Activated T-cell treated with anti-CD3 and anti-CD28 coated beads for 1 hour (primary cell): ENCODE measurements at places on chromosomes 7 and 10.

GRCh38 chr10:27504808-27505460 lies 830 bp downstream of the RAB18 start:
- DNase-seq, result no peak

DNA sequence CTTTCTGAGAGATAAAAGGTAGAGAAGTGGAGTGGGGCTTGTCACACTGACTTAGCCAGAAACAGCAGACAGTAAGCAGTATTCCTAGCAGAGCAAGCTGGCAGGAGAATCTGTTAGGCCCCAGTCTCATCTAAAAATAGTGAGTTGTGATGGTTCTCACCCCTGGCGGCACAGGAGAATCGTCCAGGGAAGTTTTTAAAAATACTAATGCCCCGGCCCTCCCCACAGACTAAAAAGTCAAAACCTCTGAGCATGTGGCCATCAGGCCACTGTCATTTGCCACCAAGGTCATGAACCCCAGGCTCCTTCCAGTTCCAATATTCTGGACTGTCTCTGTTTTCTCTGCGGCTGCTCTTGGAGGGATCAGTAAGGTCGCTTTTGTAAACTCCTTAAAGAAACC lies 34.0 kb downstream of the LYZL1 start:
- DNase-seq, result no peak

DNA sequence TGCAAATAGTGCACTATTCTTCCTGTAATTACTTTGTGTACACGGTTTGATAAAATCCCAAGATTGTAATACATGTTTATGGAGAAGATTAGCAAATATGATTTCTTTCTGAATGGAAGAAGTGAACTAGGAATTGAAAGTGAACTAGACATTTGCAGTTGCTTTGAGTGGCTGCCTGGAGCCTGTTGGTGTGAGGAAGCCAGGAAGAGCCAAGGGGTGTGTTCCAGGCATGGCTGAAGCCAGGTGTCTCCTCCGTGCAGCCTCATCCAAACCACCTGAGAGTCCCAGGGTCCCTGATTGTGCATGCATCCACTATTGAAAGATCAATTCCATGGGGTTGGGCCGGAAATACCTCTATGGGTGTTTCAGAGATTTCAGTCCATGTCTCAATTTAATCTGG lies 253.1 kb upstream of the SHH start:
- DNase-seq, result no peak

DNA sequence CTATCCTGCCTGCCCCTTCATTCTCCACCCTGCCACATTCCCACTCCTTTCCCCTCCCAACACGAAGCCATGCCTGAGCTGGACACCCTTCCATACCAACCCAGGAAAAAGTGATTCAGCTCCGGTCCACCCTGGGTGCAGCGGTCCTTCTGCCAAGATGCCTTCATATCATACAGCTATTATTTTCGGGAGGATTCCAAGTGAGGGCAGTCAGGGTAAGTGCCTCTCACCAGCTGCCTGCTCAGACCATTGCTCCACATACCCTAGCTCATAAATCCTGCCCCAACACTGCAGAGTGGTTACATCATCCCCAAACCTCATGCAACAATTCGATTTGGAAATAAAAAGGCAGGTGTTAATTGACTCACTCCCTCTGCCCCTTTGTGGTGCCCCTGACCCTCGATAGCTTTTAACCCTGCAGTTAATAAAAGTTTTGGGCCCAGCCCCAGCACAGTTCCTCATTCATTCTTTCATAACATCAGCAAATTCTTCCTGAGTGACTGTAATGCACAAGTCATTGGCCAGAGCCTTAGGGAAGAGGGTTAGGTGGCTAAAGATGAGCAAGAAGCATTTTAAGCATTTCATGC lies 42.6 kb downstream of the ZNF503 start:
- no peak for DNase-seq

GRCh38 chr7:8386926-8387550 lies 46.4 kb upstream of the NXPH1 start:
- DNase-seq, result no peak

GRCh38 chr7:47908720-47909119 lies 39.5 kb downstream of the PKD1L1 start:
- no peak for DNase-seq

- no peak for DNase-seq
Observed at GRCh38 chr10:22159180-22159579, 58.6 kb downstream of the EBLN1 start.

- no peak for DNase-seq
Observed at GRCh38 chr10:3231951-3232730, 59.6 kb upstream of the PITRM1 start.

- no peak for DNase-seq
Observed at GRCh38 chr10:6659451-6659850, 79.4 kb upstream of the PRKCQ start.

- DNase-seq, result no peak
Observed at GRCh38 chr7:78427209-78427608, 628.6 kb downstream of the PHTF2 start.

DNA sequence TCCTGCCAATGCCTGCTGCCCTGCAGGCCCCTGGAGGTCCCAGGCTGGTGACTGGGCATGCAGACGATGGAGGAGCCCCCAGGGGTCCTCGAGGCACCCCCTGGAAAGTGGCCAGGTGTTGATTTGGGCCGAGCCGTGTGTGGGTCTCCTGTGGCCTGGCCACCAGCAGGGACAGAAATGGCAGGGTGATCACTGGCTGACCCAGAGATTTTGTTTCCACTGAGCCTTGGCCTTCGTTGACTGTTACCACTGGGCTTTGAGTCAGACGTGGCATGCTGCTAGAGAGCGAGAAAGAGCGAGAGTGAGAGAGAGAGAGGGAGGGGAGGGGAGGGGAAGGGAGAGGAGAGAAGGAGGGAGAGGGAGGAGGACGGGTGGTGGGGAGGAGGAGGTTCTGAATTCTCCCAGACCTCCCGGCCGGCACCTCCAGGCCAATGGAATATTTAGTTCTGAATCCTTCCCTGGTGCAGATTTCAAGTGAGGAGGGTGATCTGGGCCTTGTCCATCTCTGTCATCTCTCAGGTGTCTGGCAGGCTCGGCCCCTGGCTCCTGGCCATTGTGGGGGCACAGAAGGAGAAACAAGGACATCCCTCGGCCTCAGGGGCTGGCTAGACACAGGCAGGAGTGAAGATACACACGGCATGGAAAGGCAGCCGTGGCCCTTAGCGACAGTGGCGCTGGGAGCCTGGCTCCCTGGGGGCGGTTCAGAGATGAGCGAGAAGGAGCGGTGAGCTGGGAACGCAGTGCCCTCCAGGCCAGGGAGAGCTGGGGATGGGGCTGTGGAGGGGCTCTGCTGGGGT lies 58.2 kb downstream of the GLRX3 start:
- no peak for DNase-seq

GRCh38 chr7:155922067-155922816 lies 110.0 kb upstream of the SHH start:
- DNase-seq, result no peak

- DNase-seq, result no peak
Observed at GRCh38 chr10:38605153-38605661, 511.1 kb downstream of the ZNF37A start.

DNA sequence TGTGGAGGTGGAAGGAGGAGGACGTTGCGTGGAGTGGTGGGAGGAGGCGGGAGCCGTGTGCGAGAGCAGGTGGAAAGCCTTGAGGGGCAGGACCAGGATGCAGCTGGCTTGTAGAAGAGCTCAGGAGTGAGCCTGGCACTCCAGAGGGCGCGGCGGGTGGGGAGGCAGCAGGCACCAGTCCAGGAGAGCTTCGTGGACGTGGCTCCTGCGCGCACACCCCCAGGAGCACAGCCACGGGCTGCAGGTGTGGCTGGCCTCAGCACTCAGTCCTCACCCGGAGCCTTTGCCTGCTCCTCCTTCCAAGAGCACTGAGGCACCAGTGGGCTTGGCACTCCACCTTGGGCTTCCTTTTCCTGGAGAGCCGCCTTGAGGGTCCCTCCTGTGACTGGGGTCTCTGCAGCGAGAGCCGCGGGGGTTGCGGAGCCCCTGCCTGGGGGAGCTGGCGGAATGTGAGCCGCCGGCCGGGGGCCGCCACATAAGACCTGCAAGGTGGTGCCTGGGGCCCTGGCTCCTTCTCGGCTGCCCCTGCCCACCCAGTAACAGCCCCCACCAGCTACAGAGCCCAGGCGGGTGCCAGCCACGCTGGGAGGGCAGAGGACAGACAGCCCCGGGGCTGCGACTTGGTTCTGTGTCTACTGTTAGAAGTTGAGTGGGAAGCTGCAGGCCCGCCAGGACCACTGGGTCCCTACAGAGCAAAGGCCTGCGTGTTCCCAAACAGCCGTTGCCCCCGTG lies 11.1 kb downstream of the MAFK start:
- DNase-seq, result no peak

DNA sequence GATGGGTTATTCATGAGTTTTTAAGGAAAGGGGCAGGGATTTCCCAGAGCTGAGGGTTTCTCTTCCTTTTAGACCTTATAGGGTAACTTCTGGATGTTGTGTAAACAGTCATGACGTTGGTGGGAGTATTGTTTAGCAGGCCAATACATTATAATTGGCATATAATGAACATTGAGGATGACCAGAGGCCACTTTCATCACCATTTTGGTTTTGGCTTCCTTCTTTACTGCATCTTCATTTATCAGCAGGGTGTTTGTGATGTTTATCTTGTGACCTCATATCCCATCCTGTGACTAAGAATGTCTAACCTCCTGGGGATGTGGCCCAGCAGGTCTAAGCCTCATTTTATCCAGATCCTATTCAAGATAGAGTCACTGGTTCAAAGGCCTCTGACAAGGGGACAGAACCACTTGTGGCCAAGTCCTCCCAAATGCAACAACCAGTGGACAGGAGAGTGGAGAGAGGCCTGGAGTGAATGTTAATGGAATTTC lies 77.3 kb upstream of the RPA3 start:
- DNase-seq, result no peak

GRCh38 chr7:91683823-91684222 lies 196.7 kb downstream of the MTERF1 start:
- no peak for DNase-seq

DNA sequence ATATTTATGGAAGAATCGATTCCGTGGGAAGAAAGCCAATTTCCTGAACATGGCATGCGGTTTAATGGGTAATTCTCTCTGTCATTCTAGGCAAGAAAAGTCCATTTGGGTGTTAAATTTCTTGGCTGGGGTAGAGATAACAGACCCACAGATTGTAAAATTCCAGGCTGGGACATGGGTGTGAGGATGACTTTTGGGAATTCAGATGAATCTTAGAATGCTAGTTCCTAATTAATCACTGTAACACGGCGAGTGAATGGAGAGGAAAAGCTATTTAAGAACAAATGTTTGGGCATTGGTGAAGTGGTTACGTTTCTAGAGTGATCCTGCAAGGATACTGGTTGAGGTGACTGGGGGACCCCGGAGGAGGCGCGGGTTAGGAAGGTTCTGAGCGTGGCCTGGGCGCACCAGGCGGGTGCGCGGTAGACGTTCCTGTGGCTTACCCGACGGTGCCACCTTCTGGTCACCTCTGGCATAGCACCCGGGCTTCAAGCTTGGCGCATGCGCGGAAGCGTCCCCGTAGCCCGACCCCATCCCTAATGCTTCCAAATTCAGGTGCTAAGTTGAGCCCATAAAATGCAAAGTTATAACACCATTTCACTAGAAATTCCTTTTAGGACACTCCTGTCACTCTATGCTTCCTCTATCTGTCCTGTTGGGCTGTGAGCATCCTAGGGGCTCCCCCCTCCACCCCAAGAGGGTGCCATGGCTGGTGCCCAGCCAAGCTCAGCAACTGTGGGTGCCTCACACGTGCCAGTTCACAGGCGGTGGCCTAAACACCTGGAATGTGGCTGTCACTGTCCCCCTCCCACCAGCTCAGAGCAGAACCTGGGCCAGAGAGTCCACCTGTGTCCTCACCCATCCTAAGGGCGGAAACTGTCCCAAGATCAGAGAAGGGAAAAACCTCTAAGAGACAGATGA lies 104.4 kb downstream of the PTPRE start:
- DNase-seq, result peak; percentile 88

- DNase-seq, result no peak
Observed at GRCh38 chr10:110772454-110773025, 99.2 kb upstream of the PDCD4 start.

GRCh38 chr10:124132876-124133275 lies 39.5 kb upstream of the CHST15 start:
- no peak for DNase-seq

- no peak for DNase-seq
Observed at GRCh38 chr7:88268858-88269257, 37.8 kb downstream of the STEAP4 start.

- DNase-seq, result no peak
Observed at GRCh38 chr10:81414038-81414437, 461.0 kb upstream of the NRG3 start.

- no peak for DNase-seq
Observed at GRCh38 chr7:19117870-19118608, 603 bp upstream of the TWIST1 start.

GRCh38 chr7:73984481-73985205 lies 43.3 kb upstream of the ELN start:
- DNase-seq, result no peak

DNA sequence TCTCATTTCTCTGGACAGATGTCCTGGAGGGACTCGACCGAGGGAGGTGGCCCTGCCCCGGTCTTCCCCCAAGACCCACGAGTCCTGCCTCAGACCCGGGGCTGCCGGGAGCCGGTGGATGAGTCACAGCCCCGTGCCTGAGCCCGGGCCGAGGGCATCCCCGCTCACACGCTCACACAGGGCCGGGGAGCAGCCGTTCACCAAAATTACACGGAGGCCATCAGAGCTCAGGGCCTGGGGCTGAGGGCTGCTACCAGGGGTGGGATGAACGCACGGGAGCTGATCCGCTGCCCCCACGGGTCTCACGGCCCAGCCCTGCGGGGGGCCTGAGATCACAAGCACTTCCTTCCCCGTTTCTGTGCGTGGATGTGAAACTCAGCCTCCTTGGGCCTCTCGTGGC lies 17.5 kb downstream of the FAM20C start:
- no peak for DNase-seq

DNA sequence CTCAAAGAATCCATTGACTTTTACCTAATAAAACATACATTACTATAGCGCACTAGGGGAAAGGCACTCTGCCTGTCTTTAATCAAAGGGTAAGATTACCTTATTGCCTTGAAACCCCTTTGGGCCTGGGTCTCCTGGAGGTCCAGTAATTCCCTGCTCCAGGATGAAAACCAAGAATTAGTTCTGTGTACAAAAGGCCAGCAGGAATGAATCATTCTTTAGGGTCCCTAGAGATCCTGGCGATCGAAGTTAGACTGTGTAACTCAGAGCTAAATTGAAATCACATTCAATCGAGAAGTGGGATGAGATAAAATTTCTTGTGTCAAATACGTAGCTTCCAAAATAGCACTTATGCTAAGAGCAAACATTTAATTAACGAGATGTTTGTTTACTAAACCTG lies 29.8 kb downstream of the COL28A1 start:
- no peak for DNase-seq

GRCh38 chr7:54880326-54880989 lies 121.4 kb upstream of the SEC61G start:
- DNase-seq, result no peak

DNA sequence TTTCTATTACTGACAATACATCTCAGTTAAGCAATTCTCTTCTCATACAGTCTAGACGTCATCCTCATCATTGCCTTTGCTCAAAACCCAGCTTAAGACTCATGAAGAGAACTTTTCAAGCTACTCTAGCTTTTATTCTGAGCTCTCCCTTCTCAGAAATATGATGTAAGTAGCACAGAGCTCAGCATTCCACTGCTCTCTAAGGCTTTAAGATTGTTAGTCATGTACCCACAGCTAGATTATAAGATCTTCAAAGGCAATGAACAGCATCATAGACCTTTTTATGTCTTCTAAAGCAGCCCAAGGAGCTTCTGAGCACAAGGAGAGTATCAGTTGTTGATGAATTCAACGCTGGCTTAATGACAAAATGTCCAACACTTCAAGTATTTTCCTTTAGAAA lies 119.3 kb downstream of the NRP1 start:
- no peak for DNase-seq
